COR-L47 (cell line): ENCODE measurements at places on chromosomes 1 and 21.

DNA sequence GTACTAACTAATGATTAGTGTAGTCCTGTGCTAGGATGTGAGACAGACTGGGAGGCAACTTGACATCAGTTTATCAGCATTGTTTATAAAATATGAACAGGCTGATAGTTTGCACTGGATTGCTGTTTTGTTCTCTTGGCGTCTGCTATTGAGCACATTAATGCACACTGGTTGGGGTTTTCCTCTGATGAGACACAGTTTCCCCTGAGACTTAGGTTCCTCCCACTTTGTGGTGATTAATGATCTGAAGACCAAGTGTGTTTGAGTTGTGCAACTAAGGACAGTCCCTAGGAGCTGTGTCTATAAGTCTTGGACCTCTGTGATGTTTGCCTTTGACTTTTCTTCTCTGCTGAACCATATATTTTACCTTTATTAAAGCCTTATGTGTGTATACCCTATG, 1015.4 kb downstream of the AMY1C start:
- no peak for DNase-seq

GRCh38 chr1:119009312-119009655, 21.1 kb upstream of the TBX15 start:
- no peak for DNase-seq

DNA sequence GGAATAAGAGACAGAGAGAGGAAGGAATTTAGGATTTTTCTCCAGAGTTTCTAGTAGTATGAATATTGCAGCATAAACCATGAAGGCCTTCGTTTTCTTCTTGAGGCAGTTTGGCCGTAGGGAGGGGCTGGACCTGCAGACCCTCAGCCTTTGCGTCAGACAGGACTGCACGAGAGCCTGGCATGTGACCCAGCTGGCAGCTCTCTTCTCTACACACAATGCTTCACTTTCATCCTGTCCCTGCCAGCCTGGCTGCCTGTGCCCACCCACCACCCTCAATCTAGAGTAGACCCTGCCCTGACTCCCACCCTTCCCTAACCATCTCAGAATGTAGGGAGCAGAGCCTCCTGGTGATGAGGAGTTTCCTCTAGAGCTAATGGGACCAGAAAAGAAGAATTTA, 1.6 kb downstream of the CA14 start:
- DNase-seq: no peak

GRCh38 chr1:203147376-203147775, 19.9 kb downstream of the ADORA1 start:
- DNase-seq: no peak

DNA sequence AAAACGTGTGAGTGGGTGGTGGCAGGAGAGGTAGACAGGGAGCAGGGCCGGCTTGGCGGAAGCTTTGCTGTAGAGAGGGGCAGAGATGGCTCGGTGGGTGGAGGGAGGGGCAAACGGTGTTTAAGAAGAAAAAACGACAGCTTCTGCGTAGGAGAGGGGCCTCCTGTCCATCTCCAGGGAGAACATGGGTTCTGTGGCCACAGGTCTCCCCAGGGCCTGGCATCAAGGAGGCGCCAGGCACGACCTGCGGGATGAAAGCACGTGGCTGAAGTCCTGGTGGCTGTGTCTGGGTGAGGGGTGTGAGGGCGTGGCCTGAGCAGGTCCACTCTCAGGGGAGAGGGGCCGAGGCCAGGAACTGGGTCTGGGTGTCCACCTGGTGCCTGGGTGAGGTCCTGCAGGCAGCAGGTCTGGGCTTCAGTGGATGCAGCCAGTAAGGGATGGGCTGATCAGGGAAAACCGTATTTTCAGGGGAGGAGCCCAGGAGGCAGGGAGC, 940 bp upstream of the PRKCZ start:
- peak; percentile 60 for DNase-seq

- no peak for DNase-seq
These were observed 621.9 kb downstream of the LRRIQ3 start for GRCh38 chr1:73576083-73576482.

- no peak for DNase-seq
These were observed 44.8 kb downstream of the PRDM15 start for GRCh38 chr21:41834252-41834925.
